ENCODE measurements at places on chromosomes 1 and 21.
A peak's percentile ranks its signal among the peaks of the same experiment; 100 is the strongest.

DNA sequence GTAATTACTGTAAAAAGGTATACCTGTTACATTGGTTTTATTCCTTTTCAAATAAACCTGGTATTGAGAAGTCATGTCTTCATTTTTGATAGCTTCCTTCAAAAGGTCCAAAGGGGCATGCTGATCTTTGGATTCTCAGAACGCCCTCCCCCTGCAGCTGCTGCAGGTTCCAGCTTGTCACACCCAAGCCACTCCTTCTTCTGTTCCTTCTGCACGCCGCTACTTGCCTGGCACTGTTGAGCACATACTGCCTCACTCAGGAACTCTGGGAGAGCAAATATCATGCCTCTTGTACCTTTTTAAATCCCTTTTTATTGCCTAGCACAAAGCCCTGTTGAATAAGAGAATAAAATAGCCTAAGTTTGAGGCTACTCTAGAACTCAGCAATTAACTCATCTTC, 136.9 kb downstream of the BARHL2 start:
- no peak for DNase-seq

- no peak for DNase-seq
Measured at GRCh38 chr1:205527931-205528330, 23.5 kb downstream of the CDK18 start.

DNA sequence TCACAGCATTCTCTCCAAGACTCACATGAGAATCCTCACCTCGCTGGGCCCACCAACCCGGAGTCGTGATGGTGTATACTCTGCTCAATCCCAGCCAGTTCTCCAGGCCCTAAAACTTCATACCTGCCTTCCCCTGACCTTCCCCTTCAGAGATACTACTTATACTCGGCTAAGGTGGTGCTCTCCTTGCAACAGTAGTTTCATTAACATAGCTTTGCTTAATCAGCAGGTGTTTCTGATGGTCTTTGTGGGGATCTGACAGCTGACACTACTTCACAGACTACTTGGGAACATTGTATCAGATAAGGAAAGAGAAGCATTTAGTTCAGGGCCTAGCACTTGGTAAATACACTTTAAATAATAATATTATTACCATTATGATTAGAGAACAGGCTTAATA, 301.5 kb upstream of the DAB1 start:
- no peak for DNase-seq

- DNase-seq, result peak; percentile 9
Measured at GRCh38 chr1:192546596-192547190, 28.9 kb upstream of the RGS1 start.

- DNase-seq, result no peak
Measured at GRCh38 chr21:35321322-35322200, 272.5 kb upstream of the RUNX1 start.
